ENCODE measurements at places on chromosomes 13 and 19.

GRCh38 chr13:113981194-113981605 lies 7.3 kb upstream of the C13orf46 start:
- DNase-seq, result peak; percentile 69

DNA sequence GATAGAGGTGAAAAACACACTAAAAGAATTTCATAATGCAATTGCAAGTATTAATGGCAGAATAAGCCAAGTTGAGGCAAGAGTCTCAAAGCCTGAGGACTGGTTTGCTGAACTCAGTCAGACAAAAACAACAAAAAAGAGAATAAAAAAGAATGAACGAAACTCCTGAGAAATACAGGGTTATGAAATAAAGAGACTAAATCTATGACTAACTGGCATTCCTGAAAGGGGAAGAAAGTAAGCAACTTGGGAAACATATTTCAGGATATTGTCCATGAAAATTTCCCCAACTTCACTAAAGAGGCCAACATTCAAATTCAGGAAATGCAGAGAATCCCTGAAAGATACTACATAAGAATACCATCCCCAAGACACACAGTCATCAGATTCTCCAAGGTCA lies 47.8 kb downstream of the UBL3 start:
- DNase-seq, result no peak

DNA sequence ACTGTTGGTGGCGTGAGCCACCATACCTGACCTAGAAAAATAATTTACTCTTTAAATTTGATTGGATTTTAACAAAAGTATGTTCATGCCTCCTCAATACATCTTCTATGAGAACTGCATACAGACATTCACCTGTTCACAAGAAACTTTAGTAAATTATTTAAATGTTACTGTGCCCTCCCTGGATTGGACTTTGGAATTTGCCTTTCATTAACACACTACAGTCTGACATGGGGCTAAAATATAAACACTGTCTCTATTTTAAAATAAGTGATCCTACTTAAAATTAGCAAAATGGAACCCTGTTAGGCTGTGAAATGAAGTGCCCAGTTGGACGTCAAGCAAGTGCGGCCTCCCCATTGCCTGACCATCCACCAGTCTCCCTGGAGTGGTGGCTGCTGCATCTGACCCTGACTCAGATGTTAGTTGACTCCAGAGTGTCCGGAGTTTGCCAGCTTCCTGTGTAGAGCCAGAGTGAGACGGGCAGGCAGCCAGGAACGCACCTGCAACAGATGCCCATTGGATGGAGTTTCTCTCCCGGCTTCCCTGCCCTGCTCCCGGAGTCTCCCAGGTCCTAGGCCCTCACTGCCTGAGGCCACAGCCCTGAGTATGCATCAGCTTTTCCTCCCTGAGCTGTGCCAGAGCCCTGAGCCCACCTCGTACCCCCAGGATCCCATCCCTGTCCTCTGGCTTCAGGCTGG lies 45.9 kb upstream of the ATP11A start:
- DNase-seq, result no peak

GRCh38 chr13:79245937-79246577 lies 160.0 kb downstream of the RBM26 start:
- DNase-seq, result no peak

GRCh38 chr19:21709464-21709863 lies 57.9 kb downstream of the ZNF100 start:
- no peak for DNase-seq

DNA sequence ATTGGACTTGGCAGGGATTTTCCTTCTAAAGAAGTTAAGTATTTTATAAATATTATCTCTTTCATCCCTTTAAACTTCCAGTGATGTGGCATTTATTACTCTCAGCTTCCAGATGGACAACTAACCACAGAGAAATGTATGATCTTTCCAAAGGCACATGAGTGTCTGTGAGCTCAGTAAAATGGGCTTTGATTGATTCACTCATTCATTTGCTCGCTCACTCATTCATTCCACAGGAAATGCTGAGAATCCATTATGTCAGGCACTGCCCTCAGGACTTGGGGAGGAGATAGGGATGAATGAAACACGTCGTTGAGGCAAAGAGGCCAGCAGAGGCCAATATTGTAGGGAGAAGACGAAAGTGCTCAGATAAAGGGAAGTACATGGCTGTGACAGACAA lies 359.3 kb downstream of the EFNB2 start:
- no peak for DNase-seq

DNA sequence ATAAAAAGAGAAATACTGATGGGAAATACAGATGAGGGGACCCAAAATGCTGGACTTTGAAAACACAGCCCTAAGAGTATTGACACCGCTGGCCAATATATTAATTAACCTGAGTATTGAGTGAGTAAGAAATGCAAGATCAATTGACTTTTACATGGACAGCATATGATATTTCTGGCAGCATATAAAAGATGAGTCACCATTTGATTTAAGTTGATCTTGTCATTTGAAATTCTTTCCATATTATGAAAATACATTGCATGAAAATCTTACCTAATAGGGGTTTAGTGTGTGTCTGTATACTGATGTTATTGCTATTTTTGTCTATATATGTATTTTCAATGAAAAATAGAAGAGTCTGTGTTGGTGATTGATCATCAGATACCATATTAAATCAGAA lies 619.6 kb downstream of the KCTD12 start:
- DNase-seq, result no peak

GRCh38 chr19:4669723-4670480 lies at the start of gene MYDGF:
Gene MYDGF, minus strand, starts transcription at chr19:4670342. Its CDS starts 8 bp downstream, at chr19:4670334.
- DNase-seq, result peak; percentile 65

Data from NCI-H2107 (cell line).